ENCODE measurements at places on chromosomes 5 and 9.

- no peak for DNase-seq
These were observed 14.7 kb upstream of the RAB14 start for GRCh38 chr9:121216271-121216805.

GRCh38 chr9:138037140-138037539 is 159.6 kb downstream of the CACNA1B start:
- DNase-seq, result no peak

- no peak for DNase-seq
These were observed 232.5 kb downstream of the PJA2 start for GRCh38 chr5:109177227-109177626.

- no peak for DNase-seq
These were observed 179.0 kb downstream of the TSSK1B start for GRCh38 chr5:113255579-113256386.

DNA sequence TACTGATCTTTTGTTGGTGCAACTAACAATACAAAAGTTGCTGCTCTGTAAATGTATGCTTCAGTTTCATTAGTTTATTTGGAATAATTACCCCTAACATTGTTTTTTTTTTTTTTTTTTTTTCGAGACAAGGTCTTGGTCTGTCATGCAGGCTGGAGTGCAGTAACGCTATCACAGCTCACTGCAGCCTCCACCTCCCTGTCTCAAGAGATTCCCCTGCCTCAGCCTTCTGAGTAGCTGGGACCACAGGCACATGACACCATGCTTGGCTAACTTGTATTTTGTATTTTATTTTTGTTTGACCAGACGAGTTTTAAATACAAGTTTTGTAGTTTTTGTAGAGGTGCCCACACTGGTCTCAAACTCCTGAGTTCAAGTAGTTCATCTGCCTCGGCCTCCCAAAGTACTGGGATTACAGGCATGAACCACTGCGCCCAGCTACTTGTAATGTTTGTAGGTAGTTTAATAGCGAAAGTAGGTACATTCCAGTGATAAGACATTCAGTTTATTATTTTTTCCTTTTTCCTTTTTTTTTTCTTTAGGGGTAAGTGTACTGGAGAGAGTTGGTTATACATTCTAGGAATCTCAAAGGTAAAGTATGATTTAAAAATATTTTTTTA is 6.9 kb downstream of the GAPVD1 start:
- DNase-seq, result no peak

GRCh38 chr5:57412680-57413079 is 69.9 kb downstream of the ACTBL2 start:
- no peak for DNase-seq

DNA sequence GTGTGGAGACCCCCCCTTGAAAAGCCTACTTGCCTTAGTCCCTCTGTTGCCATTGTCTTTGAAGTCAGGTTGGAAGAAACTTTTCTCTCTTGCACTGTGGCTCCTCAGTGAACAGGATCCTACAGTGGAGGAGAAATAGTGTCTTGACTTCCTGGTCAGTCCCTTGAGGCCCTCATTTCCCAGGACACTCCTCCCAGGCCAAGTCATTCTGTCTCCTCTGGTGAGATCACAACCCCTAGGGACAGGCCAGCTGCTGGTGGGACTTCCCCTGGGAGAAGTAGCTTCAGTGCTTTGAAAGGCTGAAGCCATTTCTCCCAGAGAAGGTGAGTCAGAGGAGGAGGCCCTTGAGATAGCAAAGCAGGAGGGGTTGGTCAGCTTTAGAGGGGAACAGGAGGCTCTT is 10.1 kb upstream of the GRIA1 start:
- DNase-seq, result no peak

DNA sequence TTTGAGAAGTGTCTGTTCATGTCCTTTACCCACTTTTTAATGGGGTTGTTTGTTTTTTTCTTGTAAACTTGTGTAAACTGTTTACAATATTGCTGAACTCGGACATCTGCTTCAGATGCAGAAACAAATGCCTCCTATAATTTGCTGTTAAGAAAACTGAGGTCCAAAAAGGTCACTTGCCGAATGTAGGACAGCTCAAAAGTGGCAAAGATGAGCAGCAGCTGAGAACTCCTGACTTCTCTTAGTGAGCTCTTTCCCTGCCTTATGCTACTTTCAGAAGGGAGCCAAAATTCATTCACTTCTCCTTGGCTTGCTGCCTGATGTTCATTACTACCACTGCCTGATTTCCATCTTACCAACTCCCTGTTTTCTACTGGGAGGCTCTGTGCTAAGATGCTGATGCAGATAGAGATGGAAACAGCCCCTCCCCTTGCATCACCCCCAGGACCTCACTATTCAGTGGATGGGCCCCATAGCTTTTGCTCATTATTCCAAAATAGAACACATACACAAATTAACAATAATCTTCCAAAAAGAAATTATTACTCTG is 60.1 kb downstream of the SEMA6A start:
- DNase-seq, result no peak

- DNase-seq, result peak; percentile 66
These were observed 15.8 kb downstream of the GABRB2 start for GRCh38 chr5:161530700-161531099.

DNA sequence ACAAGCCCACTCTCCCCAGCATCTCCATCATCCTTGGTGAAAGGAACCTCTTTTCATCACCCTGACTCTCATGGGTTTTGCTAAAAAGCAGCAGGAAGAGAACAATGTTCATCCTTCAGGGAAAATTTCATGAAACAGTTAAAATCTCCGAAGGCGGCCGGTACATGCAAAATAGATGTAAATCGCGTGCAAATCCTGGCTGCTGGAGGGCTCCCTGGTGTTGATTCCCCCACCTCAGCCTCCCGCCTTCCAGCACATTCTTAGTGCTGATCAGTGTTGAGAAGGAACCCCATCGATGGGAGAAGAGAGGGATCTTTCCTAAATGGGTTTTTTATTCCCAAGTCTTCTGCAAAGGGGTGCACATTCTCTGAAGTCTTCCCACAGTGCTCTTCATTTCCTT is 8.7 kb upstream of the GFI1B start:
- DNase-seq, result no peak

GRCh38 chr5:54379590-54379989 is 69.2 kb upstream of the ARL15 start:
- DNase-seq, result no peak

- no peak for DNase-seq
These were observed 80.2 kb downstream of the TMEM174 start for GRCh38 chr5:73253047-73253660.

- no peak for DNase-seq
These were observed 461.4 kb upstream of the ST8SIA4 start for GRCh38 chr5:101364469-101364868.

DNA sequence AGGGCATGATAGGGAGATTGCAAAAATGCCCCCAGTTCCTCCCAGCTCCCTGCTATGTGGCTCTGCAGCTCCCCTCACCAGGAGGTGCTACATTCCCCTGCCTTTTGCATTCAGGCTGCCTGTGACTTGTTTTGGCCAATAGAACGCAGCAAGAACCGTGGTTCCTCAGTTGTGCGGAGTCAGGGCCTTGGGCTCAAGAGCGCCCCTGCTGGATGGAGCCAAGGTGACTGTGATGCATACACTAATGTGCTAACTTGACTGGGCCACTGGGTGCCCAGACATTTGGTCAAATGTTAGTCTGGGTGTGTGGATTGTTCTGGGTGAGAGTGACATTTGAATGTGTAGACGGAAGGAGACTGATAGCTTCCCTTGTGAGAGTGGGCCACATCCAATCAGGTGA is 123.3 kb upstream of the MVB12B start:
- no peak for DNase-seq

DNA sequence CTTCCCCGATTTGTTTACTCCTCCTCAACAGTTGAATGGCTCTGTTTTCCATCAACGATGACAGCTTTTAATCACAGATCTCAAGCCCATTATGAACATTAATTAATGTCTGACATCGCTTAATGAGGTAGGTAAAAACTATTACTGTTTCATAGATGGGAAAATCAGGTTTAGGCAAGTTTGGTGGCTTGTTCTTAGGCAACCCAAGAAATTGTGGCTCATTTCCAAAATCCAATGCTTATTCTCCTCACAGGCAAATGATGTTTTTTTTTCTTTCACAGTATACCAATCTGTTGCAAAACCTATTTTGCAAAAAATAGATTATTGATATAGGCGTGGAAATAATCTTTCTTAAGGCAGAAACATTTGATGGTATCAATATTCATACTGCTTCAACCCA is 70.8 kb upstream of the CHD1 start:
- DNase-seq, result no peak

DNA sequence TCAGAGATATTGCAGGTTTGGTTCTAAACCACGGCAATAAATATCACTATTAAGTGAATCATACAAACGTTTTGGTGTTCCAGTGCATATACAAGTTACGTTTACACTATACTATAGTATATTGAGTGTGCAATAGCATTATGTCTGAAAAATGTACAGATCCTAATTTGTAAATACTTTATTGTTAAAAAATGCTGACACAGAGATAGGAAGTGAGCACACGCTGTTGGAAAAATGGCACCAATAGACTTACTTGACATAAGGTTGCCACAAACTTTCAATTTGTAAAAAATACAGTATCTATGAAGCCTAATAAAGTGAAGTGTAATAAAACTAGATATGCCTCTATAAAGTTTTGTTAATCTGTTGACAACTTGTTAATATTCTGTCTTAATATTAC is 16.0 kb downstream of the CFAP90 start:
- DNase-seq, result no peak

DNA sequence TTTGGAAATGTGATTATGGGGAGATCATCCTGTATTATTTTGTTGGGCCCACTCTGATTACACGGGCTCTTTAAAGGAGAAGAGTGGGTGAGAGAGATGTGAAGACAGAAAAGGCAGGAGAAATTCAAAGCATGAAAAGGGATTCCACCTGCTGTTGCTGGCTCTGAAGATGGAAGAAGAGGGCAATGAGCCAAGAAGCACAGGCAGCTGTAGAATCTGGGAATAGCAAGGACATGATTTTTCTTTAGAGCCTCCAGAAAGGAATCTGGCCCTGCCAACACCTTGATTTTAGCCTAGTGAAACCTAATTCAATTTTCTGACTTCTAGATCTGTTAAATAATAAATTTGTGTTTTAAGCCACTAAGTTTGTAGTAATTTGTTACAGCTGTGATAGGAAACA is 11.3 kb downstream of the C9 start:
- DNase-seq, result no peak

DNA sequence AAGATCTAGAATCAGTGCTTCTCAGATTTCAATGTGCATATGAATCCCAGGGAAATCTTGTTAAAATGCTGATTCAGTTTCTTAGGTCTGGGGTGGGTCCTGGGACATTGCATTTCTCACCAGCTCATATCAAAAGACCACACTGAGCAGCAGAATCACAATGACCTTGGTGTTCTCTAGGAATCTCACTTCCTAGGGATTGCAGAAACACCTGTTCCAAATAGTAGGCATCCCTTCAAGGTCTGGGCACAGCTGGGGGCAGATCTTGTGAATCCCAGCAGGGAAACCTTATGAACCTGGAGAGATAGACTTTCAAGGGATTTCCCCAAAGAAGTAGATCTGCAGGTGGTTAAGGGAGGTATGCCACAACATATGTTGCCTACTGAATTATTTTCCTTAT is 8.9 kb upstream of the GARNL3 start:
- DNase-seq, result no peak

- DNase-seq, result no peak
These were observed 349.1 kb downstream of the CTNND2 start for GRCh38 chr5:11555171-11555570.

DNA sequence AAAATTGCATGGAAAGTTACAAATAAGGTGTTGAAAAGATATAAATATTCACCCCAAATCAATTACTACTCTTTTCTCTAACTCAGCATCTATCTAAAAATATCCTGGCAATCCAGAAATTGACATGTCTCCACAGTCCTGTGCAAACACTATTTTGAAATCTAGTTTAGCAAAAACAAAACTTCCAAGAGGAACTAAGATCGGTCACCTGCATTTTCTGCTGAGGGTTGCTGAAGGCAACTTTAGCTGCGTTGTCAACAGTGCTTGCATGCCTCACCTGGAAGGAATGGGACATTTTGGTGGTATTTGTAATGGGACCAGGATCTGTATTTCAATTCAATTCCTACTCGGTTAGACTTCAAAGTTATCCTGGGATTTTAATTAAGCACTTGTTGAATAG is 398.3 kb downstream of the NTRK2 start:
- no peak for DNase-seq

GRCh38 chr5:167982-168660 is 23.2 kb upstream of the LRRC14B start:
- no peak for DNase-seq

GRCh38 chr9:126722922-126723806 is 81.7 kb upstream of the ZBTB43 start:
- peak; percentile 78 for DNase-seq

DNA sequence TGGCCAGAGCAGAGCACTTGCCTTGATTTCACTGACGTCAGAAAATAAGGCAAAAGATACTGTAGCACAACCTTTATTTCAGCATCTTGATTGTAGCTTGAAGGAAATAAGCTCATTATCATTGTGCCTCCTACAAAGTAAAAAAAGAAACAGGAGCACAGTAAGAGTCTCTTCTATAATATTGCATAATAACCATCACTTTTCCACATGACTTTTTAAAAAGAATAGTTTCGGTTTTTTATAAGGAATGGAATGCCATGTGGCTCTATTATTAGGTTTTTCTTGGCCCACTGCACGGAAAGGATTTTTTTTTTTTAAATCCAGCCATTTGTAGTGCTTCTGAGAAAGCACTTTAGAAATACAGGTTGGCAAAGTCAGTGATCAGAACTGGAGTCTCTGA is 655.3 kb downstream of the LRRC70 start:
- no peak for DNase-seq

DNA sequence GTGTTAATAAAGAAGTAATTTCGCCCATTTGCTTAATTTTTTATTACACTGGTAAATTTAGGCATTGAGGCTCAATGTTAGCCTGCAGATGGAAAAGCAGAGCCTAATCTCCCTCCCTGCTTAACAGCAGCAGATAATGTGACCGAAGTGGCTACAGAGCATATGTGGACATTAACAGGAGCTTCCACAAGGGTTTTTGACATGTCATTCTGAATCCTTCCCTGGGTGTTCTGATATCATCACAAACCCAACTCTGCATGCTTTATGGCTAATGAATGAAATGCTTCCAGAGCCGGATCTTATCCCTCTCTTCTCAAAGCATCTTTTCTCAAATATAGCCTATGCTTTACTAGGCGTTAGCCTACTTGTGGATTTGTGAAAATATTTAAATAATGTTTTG is 208.6 kb downstream of the CAAP1 start:
- no peak for DNase-seq

DNA sequence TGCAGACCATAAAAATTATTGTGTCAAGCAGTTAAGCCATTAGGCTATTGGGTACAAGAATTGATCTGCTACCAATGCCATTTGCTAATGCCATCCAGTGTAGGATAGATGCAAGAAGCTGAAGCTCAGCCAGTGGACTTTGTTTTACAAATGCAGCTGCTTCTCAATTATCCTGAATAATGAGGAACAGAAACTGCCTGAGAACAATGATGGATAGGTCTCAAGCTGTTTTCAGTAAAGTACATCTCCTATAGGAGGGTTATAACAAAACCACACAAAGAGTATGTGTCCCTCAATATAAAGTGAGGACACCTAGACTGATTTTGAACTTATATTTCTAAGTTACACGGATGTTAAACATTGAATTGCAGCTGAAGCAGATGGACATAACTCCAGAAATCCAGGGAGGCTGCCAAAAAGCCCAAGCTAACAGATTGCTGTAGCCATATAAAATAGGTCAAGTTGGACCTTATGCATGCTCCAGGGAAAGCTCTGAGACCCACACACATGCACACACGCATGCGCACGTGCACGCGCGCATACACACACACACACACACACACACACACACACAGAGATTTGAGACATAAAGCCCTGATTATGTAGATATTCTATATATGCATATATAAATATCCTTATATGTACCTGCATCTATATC is 482.7 kb upstream of the CD180 start:
- DNase-seq, result peak; percentile 14
